Activated CD8-positive, alpha-beta memory T cell treated with anti-CD3 and anti-CD28 coated beads for 4 hours (primary cell): ENCODE measurements at places on chromosomes 4 and X.

DNA sequence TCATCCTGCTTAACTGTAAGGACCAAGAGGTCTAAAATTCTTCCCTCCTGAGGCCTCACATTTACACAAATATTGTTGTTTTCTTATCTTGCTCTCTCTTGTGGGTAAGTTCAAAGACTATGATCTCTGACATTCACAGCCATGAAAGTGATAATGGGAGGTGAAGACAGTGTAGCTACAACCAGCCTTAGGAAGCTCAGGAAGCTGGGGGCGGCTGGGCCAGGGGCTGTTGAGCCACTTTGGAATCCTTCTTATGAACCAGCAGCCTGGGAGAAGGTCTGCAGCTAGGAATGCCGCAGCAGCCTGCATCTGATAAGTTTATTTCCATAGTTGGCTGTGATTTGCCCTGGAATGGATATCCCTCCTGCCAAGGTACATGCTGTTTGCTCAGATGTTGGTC is 316.2 kb downstream of the STIM2 start:
- no peak for DNase-seq

GRCh38 chrX:21952624-21953023 is 12.1 kb downstream of the SMS start:
- DNase-seq: no peak

DNA sequence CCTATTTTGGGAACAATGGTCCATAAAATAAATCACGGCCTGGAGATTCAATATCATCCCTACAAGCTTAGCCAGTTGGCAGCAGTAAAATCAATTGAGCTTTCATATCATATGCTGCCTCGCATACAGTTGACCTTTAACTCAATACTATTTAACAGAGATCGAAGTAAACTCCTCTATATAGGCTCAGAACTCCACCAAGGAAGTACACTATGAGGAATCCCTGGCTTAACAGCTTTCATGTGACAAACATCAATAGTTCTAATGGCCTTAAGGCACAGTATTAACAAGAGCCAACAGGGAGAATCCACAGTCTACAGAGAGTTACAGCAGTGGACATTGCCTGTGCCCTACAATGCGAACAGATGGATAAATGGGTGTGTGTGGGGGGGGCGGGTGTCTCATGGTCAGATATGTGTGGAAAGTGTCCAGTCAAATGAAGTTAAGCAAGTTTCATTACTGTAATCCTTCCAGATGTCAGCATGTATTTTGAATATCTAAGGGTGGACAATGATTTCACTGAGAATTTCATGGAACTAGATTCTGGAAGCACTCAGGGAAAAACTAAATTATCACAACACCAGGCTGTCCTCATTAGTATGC is 98.2 kb upstream of the FAM9B start:
- DNase-seq: no peak

GRCh38 chrX:50747471-50747900 is 66.5 kb downstream of the SHROOM4 start:
- no peak for DNase-seq

DNA sequence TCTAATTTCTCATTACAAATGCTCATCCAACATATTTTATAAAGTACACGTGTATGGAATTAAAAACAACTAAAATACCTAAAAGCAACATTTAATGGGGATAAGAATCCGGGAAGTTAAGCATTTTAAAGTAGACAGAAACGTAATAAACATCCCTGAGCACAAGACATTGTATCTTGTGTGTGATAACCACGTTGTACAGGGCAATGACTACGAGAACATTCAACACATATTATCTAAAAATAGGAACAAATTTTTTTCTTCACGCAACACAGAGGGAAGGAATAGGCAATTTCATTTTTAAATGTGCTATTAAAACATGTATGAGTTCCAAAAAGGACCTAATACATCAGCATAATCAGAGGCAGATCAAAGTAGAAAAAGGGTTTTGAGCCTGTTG is 49.5 kb downstream of the AMMECR1 start:
- DNase-seq: no peak

DNA sequence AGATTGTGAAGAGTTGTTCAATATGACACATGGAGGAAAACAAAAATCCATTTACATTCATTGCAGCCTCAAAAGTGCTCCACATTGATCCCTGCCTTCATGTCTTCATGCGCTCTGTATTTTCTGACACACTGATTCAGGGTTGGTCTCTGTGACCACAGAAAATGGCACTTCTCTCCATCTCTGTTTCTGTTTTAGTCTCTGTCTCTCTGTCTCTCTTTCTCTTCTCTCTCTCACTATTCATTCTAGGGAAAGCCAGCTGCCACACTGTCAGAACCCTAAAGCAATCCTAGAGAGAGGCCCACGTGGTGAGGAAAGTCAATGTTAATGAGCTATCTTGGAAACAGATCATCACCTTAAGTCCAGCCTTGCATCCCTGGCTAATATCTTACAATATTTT is 2238.4 kb downstream of the PCDH7 start:
- no peak for DNase-seq

DNA sequence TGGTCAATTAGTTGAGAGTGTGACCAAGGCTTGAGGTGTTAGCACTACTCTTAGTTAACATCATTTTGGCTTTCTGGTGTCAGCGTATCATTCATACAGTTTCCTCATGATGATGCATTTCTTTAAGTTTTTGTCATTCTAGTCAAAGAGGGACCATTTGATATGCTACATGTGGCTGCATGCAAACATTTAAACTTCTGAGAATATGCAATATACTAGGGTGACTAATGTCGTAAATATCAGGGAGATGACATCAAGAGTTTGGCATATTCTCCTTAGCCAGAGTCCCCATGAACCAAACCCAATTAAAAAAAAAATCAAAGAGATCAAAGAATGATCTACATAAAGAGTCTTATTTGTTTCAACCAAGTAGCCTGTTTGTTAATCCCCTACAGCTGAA is 537.4 kb upstream of the PCDH7 start:
- DNase-seq: no peak

- DNase-seq: no peak
Measured at GRCh38 chr4:93203708-93204107, 624.8 kb upstream of the ATOH1 start.

DNA sequence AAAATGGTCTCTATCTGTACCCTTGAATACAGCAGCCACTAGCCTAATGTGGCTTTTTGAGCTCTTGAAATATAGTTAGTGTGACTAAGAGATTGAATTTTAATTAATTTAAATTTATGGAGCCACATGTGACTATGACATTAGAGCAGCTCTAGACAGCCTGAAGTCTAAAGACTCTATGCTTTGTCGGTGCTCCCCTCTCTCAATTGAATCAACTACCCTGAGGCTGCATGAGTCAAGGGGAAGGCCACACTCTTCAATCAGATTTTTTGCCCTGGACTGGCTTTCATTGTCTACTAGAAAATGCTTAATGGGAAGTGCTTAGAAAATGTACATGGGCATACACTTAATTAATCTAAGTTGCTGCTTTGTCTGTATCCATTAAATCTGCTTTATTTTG is 11.7 kb downstream of the TLR7 start:
- no peak for DNase-seq

DNA sequence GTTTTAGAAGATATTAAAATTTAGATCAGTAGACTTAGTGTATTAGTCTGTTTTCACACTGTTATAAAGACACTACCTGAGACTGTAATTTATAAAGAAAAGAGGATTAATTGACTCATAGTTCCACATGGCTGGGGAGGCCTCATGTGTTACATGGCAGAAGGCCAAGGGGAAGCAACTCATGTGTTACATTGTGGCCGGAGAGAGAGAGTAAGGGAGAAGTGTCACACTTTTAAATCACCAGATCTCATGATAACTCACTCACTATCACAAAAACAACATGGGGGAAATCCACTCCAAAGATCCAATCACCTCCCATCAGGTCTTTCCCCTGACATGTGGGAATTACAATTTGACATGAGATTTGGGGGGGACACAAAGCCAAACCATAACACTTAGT is 1159.7 kb upstream of the PCDH7 start:
- DNase-seq: no peak

DNA sequence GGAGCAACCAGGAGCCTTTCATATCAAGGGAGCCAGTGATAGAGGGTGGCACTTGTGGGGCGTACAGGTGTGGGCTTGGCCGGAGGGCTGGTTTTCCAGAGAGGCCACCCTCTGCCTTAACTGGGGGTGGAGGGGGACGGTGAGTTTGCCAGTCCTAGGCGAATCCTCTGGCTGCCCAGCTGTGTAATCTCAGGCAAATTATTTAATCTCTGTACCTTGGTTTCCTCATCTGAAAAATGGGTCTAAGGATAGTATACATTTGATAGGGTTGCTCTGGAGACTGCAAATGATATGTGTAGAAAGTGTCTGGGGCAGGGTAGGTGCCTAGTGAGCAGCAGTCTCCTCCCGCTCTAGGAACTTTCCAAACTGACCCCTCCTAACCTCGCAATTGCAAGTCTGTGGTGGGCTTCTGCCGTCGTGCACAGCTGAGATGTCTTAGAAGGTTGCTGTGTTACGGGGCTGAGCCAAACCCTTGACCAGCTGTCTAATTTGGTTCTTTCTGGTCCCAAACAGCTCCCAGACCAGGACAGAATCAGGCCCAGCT is 3.8 kb upstream of the CXCR3 start:
- DNase-seq: no peak

- no peak for DNase-seq
Measured at GRCh38 chr4:87147116-87147515, 73.3 kb downstream of the KLHL8 start.

DNA sequence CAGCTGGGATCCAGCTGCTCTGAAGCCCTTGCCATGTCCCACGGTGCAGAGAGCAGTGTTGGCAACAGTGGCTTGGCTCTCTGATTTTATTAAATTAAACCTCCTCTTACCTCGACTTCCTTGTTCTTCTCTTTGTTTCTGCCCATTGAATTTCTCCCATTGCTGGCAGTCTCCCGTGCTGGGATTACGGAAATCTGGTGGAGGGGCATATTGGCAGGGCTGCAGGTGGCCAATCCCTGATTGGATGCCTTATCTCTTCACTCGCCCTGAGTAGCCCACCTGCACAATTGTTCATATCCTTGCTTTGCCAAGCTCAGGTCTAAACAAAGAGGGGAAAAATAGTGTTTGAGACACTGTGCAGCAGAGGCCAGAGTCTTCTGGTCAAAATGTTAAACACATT is 493.9 kb downstream of the TMA16 start:
- no peak for DNase-seq

- no peak for DNase-seq
Measured at GRCh38 chr4:72377491-72378194, 191.4 kb downstream of the ADAMTS3 start.

GRCh38 chr4:88185906-88186305 is 27.5 kb upstream of the ABCG2 start:
- DNase-seq: no peak

- DNase-seq: no peak
Measured at GRCh38 chrX:76454456-76454927, 27.0 kb downstream of the MAGEE1 start.

DNA sequence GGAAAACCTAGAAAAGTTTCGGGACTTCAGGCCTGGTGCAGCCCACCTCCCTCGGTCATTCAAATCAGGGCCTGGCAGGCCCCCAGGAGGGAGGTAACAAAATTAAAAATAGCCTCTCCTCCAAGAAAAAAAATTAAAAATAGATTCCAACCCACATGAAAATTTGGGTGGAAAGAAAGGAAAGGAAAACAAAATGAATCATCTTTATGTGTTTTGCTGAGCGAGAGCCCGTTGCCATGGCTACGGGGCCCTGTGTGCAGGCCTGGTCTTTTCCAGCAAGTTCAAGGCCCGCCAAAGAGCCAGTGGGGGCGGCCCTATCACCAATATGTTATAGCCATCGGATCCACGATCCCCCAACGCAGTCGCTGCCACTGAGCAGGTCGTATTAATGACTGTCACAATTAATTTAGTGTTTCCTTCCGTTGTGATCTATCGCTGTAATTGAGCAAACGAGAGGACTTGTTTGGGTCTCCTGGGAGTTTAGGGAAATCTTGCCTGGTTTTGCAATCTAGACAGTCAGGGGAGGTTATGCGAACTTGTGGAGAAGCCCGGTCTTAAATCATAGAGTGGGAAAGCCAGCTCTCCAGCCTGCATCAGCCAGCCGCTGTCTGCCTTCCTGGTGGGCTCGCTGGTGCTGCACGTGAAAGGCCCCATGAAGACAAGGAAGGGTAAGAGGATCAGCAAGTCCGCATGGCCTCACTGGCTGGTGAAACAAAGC is 452.4 kb downstream of the BCOR start:
- no peak for DNase-seq

- DNase-seq: no peak
Measured at GRCh38 chr4:124713185-124713592, 657 bp upstream of the ANKRD50 start.

DNA sequence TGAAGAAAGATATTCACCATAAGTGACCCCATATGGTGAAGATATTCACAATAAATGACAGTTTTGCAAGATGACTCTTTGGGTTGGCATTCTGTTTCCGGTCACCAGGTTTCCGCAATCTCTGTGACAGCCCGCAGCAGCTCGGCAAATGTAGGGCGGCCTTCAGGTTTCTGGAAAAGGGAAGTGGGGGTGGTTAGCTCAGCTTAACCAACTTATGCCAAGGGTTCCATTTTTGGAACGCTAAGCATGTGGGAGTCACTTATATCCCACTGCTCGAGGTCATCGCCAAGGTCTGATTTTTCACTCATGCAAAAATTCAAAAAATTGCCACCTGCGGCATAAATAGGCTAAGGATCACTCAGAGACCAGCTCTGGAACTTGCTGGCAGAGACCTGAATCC is 51.0 kb downstream of the NIPAL1 start:
- DNase-seq: no peak

DNA sequence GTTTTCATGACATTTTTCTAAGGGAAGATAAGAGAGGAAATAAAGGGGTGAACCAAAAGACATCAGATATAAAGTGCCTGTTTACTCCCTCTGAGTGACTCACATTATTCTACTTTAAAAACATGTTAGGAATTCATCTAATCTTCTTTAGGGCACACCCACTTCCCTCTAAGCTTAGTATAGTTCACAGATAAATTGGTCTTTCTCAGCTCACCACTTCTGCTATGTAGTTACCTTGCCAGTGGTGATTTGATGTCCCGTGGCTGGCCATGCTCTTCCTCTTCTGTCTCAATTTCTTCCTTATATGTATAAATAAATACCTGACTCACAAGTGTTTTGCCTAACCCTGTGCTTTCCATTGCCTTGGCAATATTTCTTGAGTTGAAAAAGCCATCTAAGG is 96.8 kb downstream of the PDLIM5 start:
- DNase-seq: no peak

DNA sequence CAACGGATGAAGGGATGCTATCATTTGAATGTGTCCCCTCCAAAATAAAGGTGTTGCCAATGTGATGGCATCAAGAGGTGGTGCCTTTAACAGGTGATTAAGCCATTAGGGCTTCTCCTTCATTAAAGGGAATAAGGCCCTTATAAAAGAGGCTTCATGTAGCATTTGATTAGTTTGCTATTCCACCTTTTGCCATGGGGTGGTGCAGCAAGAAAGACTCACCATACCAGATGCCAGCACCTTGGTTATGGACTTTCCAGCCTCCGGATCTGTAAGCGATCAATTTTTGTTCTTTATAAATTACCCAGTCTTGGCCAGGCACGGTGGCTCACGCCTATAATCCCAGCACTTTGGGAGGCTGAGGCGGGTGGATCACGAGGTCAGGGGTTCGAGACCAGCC is 7.9 kb upstream of the SLC25A43 start:
- DNase-seq: no peak
